ENCODE measurements at places on chromosomes 7 and 10. TPM values are rescaled to one million over a fixed set of nuclear protein-coding genes. Genes with fewer than 3 reads are reported as not detected.

DNA sequence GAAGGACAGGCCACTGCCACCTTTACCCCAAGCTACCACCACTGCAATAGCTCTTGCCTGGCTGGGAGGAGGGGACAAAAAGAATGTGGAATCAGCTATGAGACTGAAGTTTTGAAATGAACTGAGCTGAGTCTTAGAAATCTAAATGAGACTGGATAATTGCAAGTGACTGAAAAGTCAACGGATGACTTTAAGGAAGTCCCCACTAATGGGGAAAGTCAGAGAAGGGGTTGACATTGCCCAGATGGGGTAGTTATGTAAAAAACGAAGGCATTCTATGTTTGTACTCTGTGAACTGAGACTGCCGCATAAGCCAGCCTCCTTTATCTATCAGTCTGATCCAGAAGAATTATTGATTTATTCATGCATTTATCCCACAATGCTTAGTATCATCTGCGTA, 67.2 kb downstream of the RBM20 start:
- H3K27me3 ChIP-seq: no peaks in the 10 kb centered on the region
- no peak overlapping the region for H3K27ac ChIP-seq
- no peaks in the 10 kb centered on the region for H3K36me3 ChIP-seq
- H3K4me3 ChIP-seq: no peak overlapping the region
- H3K4me1 ChIP-seq: no peaks in the 10 kb centered on the region

DNA sequence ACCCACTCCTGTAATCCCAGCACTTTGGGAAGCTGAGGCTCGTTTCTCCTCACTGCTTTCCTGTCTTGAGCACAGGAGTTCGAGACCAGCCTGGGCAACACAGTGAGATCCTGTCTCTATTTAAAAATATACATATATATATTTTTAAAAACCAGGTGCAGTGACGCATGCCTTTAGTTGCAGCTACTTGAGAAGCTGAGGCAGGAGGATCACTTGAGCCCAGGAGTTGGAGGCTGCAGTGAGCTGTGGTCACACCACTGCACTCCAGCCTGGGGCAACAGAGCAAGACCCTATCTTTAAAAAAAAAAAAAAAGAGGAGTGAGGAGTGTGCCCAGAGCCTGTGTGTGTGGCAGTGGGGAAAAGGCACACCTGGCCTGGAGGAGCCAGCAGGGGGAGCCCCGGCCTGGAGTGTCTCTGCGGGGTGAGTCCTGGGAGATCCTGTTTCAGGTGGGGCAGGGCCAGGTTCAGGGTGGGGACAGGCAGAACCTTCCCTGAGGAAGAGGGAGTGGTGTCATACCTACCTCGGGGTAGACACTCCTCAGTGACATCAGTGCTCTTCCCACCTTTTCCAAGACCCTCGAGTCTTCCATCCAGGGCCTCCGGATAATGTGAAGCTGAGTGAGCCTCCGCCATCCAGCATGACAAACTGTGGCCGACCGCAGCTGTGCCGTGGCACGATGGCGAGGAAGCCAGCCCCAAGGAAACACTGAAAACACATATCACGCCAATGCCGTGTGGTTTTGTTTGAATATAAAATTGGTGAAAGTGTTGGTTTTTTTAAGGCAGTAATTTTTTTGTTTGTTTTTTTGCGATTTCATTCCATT, 9.0 kb upstream of the ARPC1B start:
- H3K36me3 ChIP-seq: peaks cover 40% of the 10 kb centered on the region
- peaks cover 5% of the 10 kb centered on the region for H3K4me1 ChIP-seq
- DNase-seq: peak; percentile 67
- H3K27me3 ChIP-seq: no peaks in the 10 kb centered on the region
- no peak overlapping the region for H3K27ac ChIP-seq
- no peak overlapping the region for H3K4me3 ChIP-seq

- H3K27ac ChIP-seq: no peak overlapping the region
- no peak for DNase-seq
- H3K4me3 ChIP-seq: no peak overlapping the region
Measured at GRCh38 chr7:13321316-13321715, 633.9 kb downstream of the ARL4A start.

PLEKHS1 gene
- total RNA-seq: not detected

STOX1 gene
- total RNA-seq: 0.36 TPM

PWWP2B gene
- 3.1 TPM for total RNA-seq

GRCh38 chr7:152090747-152091146, 65.3 kb downstream of the GALNT11 start:
- H3K27ac ChIP-seq: no peak overlapping the region
- H3K27me3 ChIP-seq: no peaks in the 10 kb centered on the region

- peaks cover 24% of the 10 kb centered on the region for H3K4me1 ChIP-seq
- no peak overlapping the region for H3K4me3 ChIP-seq
- peaks cover 37% of the 10 kb centered on the region for H3K27me3 ChIP-seq
- no peak for DNase-seq
Measured at GRCh38 chr7:22728401-22729029, 1.5 kb downstream of the IL6 start.

- no peak overlapping the region for H3K4me3 ChIP-seq
- no peaks in the 10 kb centered on the region for H3K36me3 ChIP-seq
- peaks cover 17% of the 10 kb centered on the region for H3K27me3 ChIP-seq
- no peak overlapping the region for H3K27ac ChIP-seq
- H3K4me1 ChIP-seq: peaks cover 2% of the 10 kb centered on the region
- DNase-seq: no peak
Measured at GRCh38 chr10:86265236-86265894, 101.2 kb downstream of the GRID1 start.
